GM23338 (cell line): ENCODE measurements at places on chromosomes 16 and 17. TPM values are rescaled to one million over a fixed set of nuclear protein-coding genes. Genes with fewer than 3 reads are reported as not detected.

The SOX15 gene
- 23.6 and 43.0 TPM in 2 replicates for total RNA-seq

GRCh38 chr16:77564791-77565390 lies 130.1 kb upstream of the ADAMTS18 start:
- no peak for DNase-seq

- DNase-seq = no peak
These were observed 10.0 kb upstream of the PHLPP2 start for GRCh38 chr16:71734511-71734910.

DNA sequence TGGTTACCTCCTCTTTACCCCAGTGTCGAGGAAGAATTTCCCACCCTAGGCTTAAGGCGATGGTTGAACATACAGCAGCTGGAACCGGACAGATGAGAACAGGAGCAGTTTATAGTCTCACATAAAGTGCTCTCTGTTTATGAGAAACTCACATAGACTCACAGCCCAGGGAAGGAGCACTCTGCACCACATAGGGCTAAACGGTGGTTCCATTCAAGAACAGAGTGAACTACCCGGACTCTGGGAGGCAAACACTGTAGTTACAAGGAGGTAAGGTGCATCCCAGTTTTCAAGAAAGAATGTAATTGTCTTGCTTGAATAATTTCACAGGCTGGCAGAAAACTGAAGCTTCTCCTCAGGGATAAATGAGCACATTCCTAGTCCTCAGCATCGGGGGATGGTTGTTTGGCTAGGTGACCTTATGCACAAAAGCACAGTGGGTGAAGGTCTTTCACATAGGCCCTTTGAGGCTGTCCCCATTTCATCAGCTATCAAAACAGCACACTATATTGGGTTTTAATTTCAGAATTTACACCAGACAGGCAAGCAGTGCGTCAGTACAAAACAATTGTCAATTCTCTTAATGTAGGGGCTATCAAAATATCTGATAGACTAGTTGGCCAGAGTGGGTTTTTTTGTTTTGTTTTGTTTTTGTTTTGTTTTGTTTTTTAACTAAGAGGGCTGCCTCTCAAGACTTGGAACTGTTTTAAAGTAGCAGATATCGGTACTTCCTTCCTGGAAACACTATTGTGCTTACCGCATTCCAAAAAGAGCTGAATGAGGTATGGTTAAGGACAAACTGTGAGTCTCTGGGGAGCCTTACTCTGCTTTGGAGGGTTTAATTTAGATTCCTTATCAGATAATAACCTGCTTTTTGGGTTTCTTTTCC lies 918.1 kb upstream of the CDH8 start:
- DNase-seq = peak; percentile 39

- DNase-seq = no peak
These were observed 92.7 kb downstream of the TMEM100 start for GRCh38 chr17:55629995-55630394.

DNA sequence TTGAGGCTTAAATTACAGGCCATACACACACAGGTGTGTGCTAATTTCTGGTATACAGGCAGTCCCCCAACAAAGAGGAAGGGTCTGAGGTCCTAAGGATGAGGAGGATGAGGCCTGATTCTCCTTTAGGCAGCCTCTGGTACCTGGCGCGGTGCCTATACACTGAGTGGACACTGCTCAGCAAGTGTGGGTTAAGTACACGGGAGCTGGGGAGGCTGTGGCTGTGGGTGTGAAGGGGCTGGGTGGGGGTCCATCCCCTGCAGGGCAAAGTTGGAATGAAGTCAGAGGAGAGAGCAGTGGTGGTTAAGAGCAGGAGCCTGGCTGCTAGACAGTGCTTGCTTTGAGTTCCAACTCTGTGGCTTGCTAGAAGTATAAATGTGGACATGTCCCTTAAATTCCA lies 10.9 kb downstream of the MRM1 start:
- no peak for DNase-seq
